NCI-H524 treated with DMSO at 0.1 percent for 48 hours (cell line): ENCODE measurements at places on chromosomes 5 and 9.

DNA sequence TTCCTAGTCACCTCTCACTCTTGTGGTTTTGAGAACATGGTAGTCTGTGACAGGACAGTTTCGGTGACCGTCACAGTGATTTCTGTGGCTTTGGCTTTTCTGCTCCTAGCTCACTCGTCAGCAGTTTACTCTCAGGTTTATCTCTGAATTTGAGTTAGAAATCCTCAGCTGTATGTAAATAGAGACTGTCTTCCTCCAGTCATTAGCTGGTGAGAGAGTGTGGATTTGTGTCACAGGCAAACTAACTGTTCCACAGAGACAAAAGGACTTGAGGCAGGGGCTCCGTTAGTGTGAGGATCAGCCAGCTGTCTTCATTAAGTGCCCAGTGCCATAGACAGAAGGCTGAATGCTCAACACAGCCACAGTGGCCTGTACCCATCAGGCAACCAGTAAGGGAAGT, 131.4 kb downstream of the CD180 start:
- DNase-seq, result no peak

DNA sequence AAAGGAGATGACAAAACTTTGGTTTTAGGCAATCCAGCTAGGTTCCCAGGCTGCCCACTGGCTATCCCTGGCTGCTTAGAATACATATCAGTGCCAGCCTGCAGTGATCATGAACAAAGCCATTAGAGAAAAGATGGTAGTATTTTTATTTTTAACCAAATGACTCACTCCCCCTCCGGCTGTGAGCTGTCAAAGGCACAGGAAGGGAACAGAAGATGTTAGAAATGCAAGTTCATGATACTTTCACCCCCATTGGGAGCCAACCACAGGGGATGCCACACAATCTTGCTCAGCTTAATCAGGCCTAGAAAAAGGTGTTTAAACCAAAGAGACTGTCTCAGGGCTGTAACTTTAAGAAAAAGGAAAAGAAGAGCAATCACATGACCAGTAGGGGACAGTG, 70.3 kb upstream of the ASTN2 start:
- DNase-seq, result no peak

DNA sequence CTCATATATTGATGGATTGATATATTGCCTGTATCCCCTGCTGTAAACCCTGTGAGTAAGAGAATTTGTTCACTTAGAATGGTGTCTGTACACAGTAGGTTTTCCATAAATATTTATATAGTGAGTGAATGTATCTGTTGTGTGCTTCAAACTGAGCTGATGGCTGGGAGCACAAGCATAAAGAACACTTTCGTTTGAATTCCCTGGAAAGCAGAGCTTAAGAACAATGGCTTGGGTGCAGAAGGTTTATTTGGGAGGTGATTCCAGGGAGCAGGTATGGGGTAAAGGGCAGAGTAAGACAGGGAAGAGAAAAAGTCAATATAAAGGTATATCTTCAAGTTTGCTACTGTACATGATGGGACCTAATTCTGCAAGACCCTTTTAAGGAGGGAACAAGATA, 190.9 kb upstream of the TRIM32 start:
- DNase-seq, result no peak

- DNase-seq, result no peak
These were observed 654 bp downstream of the PURA start for GRCh38 chr5:140114341-140115185.

- peak; percentile 17 for DNase-seq
These were observed 593.3 kb upstream of the ARRDC3 start for GRCh38 chr5:91976451-91976850.

DNA sequence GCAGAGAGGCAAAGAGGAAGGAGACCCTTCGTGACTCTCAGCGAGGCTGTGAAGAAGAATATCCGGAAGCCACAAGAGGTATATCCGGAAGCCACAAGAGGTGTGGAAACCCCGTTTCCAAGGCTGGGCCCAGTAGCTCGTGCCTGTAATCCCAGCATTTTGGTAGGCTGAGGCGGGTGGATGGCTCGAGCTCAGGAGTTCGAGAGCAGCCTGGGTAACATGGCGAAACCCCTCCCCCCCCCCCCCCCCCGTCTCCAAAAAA, 612 bp upstream of the BBLN start:
- no peak for DNase-seq

- no peak for DNase-seq
These were observed 44.6 kb downstream of the TAF11L14 start for GRCh38 chr5:17678751-17679324.

- DNase-seq, result peak; percentile 21
These were observed 118.6 kb downstream of the RGS3 start for GRCh38 chr9:113581865-113582697.
